ENCODE measurements at places on chromosomes 1 and 21.

DNA sequence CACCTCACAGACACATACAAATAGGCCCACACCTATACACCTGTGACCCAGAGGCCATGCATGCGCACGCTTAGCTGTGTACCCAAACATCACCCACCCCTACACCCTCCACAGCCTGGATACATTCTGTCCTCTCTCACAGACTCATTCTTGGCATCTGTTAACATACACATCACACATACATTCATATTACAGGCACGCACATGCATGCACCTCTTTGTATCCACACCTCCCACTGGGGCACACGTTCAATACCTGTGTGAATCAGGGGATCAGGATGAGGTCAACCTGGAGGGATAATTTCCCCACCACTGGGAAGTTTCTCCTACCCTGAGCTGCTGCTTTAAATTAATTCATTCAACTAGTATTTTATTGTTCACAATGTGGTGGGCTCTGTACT, 35.6 kb upstream of the EPB41 start:
- no peak for DNase-seq

GRCh38 chr1:16248007-16248436, 11.0 kb upstream of the CPLANE2 start:
- no peak for DNase-seq

DNA sequence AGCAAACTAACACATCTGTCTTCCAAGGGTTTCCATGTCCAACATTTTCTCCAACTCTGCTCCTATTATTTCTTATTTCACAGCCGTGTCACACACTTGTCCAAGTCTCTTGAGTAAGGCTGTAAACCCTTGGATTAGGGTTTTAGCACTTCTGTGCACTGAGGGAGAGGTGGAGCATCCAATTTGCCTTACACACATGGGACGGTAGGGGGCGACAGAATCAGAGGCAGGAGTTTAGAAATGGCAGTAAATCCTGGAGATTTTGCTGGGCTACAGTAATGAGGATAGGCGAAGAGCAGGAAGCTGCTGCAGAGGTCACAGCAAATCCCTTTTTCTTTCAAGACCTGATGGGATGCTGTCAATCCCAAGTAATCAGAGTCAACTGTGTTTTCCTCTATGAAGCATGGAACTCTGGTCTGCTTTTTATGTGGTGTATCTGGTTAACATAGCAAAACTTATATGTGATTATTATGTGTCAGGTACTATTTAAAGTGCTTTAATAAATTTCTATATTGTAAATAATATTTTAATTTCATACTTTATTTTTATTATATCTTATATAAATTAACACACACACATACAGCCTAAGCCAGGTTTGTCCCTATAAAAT, 15.4 kb upstream of the LCE5A start:
- DNase-seq, result peak; percentile 60

DNA sequence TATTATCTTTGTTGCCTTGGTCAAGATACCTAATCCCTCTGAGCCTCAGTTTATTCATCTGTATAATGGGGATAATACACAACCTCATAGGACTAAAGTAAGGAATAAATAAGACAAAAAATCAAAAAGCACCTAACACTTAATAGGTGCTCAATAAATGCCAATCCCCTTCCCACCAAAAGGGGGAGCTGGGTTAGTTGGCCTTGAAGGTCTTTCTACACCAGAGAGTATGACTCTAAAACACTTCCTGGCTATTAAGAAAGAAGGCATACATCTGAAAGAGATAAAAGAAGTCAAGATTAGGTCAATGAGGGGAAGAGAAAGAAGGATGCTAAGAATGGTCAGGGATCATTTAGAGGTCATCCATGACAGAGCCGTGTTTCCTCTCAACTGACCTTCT, 11.1 kb downstream of the VSIG8 start:
- DNase-seq, result no peak

DNA sequence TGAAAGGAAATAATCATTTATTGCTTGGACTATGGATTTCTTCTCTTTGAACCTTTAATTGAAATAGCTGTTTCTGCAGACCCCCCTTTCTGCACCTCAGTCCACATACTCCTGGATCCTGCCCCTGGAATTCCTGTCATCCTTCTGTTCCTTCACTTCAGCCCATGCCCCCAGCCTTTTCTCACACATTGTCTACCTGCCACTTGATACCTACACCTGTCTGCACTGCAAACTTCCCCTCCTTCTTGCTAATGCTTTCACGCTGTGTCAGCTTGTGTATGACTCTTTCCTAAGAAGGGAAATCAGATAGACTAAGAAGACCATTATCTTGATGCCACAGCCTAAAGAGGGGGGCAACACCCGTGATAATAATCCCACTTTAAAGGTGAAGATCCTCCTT, 80.3 kb upstream of the EXO1 start:
- DNase-seq, result no peak

DNA sequence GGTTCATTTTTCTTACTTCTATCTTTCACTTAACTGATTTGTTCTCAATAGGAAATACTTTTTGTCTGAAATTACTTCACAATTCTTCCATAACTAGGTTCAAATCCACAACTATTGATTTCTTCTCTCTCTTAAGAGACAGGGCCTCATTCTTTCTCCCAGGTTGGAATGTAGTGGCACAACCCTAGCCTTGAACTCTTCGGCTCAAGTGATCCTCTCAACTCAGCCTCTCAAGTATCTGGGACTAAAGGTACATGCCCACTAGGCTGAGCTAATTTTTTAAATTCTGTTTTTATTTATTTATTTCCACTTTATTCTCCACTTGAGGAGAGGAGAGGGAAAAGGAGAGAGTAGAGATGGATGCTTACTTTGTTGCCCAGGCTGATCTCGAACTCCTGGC, 370.4 kb upstream of the PLXNA2 start:
- DNase-seq, result no peak

- peak; percentile 72 for DNase-seq
These were observed 43.5 kb downstream of the RRAGC start for GRCh38 chr1:38815903-38816627.

DNA sequence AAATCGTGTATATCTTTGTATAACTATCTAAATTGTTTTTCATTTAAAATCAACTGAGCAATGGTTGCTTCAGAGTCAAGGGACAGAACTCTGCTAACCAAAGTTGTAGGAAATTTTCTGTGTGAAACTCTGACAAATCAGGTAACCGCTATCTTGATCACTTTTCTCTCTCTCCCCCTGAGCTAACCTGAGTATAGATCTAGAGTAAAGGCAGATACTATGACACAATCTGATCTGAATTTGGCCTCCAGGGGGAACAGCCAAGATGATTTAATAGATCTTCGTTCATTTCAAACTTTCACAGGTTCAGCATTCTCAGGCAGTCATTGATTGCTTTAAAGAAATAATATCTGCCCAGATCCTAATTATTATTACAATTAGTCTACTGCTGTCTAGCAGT, 472.8 kb downstream of the NUF2 start:
- DNase-seq, result no peak

GRCh38 chr1:199163267-199163666, 524.4 kb downstream of the PTPRC start:
- no peak for DNase-seq

GRCh38 chr21:36479415-36480402, at the start of gene CLDN14:
CLDN14 (minus strand) TSS chr21:36480122; CDS start chr21:36461695, 18,427 bp downstream.
- no peak for DNase-seq

GRCh38 chr1:199272628-199273086, 633.8 kb downstream of the PTPRC start:
- peak; percentile 34 for DNase-seq

DNA sequence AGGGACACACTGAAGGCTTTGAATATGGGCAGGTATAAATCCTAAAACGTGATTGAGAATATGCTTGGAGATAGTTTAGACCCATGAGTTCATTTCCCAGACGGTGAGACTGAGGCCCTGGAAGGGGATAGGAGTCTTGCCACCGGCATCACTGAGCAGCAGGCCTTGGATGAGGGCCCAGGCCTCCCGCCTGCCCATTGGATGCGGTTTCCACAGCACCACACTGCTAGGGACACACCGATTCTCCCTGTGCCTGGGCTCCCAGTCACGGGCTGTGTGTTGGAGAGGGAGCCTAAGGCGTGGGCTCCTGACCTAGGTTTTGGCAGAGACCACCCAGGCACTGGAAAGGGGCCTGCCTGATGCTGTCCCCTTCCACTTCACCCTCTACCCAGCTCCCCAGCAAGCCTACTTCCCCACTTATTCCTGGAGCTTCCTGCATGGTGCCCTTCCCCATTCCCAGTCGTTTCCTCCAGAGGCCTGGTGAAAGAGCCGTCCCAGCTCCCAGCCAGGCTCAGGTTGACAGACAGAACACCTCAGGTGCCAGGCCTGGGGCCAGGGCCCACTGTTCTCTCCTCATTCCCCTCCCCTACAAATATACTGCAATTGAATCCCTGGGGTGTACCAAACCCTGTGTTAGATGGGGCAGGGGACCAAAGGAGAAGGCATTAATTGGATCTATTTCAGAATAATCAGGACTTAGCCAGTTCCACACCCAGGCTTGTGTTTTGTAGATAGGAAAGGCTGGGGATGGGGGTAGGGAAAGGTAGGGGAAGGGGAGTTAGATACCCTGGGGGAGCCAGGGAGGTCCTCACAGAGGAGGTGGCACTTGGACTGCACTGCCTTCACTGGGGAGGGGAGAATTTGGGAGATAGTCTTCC, 3.4 kb downstream of the FOXO6 start:
- DNase-seq, result no peak

- DNase-seq, result peak; percentile 93
These were observed 6.8 kb downstream of the JMJD4 start for GRCh38 chr1:227728059-227728891.

GRCh38 chr1:9633493-9633892, 18.0 kb upstream of the PIK3CD start:
- no peak for DNase-seq

DNA sequence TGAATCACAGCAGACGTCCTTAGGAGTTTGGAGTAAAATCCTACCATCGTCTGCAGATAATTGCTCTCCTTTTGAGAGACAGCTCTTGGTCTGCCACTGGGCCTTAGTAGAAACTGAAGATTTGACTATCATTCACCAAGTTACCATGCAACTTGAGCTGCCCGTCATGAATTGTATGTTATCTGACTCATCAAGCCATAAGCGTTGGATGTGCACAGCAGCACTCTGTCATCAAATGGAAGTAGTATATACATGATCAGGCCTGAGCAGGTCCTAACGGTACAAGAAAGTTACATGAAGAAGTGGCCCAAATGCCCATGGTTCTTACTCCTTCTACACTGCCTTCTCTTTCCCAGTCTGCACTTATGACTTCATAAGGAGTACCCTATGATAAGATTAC, 317.8 kb downstream of the GPATCH2 start:
- DNase-seq, result no peak

GRCh38 chr1:170162459-170163246, 16.9 kb downstream of the NTMT2 start:
- DNase-seq, result no peak

- DNase-seq, result peak; percentile 28
These were observed 868 bp downstream of the PPP1R12B start for GRCh38 chr1:202349206-202349928.

DNA sequence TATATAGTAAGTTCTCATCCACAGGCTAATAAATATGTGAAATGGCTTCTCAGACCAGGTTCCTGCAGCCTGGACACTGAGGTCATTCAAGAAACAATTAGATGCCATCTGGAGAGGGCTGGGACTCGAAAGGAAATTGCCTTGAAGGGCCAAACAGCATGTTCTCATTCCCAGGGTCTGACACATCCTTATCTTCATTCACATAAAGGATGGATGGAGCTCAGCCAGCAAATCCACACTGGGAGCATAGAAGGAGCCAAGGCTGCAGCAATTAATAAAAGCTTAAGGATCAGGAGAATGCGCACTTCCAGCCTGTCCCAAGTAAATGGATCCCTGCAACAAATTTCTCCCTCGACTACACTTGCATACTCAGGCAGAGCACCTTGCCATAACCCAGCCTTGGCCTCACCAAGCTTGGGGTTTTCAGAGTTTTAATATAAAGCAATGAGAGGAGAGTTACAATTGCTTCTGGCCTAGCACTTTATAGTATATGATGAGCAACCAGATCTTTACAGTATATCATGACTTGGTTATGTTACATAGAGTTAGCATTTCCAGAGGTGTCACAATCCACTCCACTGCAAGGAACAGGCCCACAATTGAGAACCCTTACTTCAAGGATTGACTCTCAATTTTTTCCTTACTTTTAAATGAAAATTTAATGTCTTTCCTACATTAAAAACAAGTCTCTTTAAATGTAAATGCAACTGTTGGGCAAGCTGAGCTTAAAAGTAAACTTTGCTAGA, 55.9 kb downstream of the BCAR3 start:
- DNase-seq, result no peak

- DNase-seq, result no peak
These were observed 40.5 kb upstream of the SCYL3 start for GRCh38 chr1:169933984-169934725.

DNA sequence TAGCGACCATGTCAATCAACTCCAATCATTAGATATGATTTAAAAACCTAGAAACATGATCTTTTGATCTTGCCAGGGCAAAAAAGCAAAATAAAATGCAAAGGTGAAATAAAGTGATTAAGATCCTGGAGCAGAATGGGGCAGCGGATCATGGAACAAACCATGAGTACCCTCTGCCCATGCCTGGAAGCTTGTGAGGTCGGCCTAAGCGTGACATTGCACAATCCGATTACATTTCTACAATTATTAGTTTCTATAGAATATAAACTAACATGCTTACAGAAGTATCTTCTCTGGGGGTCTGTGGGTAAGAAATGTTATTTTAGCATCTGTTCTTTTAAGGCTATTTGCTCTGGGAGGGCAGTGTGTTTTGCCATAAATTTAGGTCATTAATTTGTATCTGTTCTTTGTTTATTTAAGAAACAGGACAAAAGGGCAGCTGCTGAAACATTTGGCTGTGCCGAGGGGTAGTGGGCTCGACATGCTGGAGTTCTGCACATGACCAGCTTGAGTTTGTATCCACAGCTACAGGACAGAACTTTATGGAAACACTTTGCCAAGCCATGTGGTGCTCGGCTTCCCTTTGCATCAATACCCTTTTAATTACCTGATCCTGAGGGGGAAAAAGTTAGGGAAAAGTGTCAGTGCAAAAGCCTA, 55.9 kb downstream of the ZBTB18 start:
- DNase-seq, result no peak

- DNase-seq, result no peak
These were observed 1242.4 kb upstream of the ADGRL4 start for GRCh38 chr1:80248886-80249285.

GRCh38 chr1:38029081-38029681, 16.6 kb downstream of the UTP11 start:
- DNase-seq, result no peak

GRCh38 chr1:199411506-199411905, 616.0 kb upstream of the NR5A2 start:
- no peak for DNase-seq

GRCh38 chr1:64098436-64098835, 105.0 kb upstream of the UBE2U start:
- no peak for DNase-seq

GRCh38 chr1:192311281-192311680, 5.5 kb upstream of the RGS21 start:
- no peak for DNase-seq

DNA sequence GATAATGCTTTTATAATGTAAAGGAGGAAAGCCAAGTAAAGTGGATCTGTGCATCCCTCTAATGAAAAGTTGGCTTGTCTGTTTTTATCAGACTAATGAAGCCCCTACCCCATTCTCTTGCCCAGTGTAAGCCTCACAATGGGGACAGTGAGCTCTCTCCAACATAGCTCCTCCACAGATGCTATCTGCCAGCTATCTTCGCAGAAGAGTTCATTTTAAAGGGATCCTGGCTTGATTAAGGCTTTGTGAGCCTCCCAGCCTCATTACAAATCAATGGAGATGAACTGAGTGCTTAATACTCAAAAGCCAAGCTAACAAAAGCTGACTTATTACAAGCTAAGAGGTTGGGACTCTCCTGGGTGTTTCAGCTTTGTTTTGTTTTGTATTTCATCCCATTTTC, 514.7 kb downstream of the NUF2 start:
- no peak for DNase-seq
